Prostate gland (tissue), 2 donors: ENCODE measurements at places on chromosomes 6 and 20. TPM values are rescaled to one million over a fixed set of nuclear protein-coding genes. Genes with fewer than 3 reads are reported as not detected.

The DUSP15 gene
- total RNA-seq, result 57.9 TPM

The NMBR gene
- not detected for total RNA-seq

The ANKEF1 gene
- 7.1 TPM for total RNA-seq

The HSPA12B gene
- 9.4 TPM for total RNA-seq

The HAO1 gene
- not detected for total RNA-seq

The TMEM14A gene
- total RNA-seq, result 56.4 TPM

The GSTA3 gene
- not detected for total RNA-seq

The TTLL9 gene
- not detected for total RNA-seq

The LY6G6C gene
- total RNA-seq, result not detected

The SEMG1 gene
- total RNA-seq, result 0.14 TPM

The MRPS18B gene
- total RNA-seq, result 63.6 TPM

The GPLD1 gene
- 13.0 TPM for total RNA-seq

GRCh38 chr6:150238336-150238741 lies 95.5 kb downstream of the PPP1R14C start:
- H3K36me3 ChIP-seq, result no peaks in the 10 kb centered on the region
- no peak for DNase-seq
- H3K27ac ChIP-seq, result no peak overlapping the region
- no peaks in the 10 kb centered on the region for H3K27me3 ChIP-seq

DNA sequence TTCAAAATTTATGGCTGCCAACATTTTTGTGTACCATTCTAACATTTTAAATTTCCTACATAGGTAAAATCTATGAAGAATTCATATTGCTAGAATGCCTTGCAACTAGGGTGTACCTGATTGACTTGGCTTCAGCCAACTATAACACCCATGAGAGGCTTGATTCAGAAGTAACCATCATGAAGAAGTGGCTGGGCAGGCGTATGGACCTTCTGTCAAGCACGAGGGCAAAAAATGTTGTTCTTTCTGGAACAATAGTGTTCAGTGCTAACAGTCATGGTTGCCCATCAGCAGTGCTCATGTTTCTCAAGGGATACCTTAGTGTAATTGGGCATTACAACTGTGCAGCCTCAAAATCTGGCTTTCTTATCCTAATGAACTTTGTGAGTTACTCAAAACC lies 42.9 kb downstream of the ID4 start:
- DNase-seq, result no peak
- no peak overlapping the region for H3K4me3 ChIP-seq
- H3K27ac ChIP-seq, result no peak overlapping the region
- no peaks in the 10 kb centered on the region for H3K4me1 ChIP-seq

DNA sequence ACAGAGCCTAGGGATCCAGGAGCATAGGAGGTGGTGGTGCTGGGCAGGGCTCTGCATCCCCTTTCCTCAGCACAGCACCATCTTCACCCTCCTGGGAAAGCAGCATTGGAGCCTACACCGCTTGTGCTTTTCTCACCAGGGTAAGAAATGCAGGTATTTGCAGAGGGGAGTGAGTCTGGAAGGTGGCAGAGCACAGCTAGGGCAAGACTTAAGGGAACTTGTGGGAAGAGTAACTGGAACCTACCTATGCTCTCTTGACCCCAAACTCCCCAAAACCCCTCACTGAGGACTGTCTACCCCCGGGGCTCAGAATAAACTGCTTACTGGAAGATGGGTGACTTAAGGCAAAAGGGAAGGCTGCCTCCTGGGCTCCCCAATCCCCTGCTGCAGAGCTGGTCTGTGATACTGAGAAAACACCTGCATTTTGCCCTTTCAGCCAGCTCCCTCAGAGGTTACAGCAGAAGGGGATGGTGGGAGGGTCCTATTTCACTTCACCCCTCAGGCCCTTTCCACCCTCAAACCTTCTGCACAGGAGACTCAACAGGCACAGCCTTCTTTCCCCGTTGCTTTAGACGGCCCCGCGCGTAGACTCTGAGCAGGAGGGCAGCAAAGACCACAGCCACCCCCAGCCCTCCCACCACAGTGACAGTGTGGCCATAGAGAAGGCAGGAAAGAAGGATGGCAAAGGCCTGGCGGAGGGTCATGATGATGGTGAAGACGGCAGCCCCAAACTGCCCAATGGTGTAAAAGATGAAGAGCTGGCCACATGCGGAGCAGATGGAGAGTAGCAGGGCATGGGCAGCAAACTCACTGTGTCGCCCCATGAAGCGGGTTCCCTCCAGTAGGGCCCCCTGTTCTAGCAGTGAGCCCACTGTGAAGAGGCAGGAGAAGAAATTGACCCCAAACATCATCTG lies 2.9 kb downstream of the SLC35B2 start:
- peaks cover 7% of the 10 kb centered on the region for H3K4me1 ChIP-seq
- no peak overlapping the region for H3K4me3 ChIP-seq
- H3K36me3 ChIP-seq, result peaks cover 34% of the 10 kb centered on the region
- H3K27ac ChIP-seq, result no peak overlapping the region

DNA sequence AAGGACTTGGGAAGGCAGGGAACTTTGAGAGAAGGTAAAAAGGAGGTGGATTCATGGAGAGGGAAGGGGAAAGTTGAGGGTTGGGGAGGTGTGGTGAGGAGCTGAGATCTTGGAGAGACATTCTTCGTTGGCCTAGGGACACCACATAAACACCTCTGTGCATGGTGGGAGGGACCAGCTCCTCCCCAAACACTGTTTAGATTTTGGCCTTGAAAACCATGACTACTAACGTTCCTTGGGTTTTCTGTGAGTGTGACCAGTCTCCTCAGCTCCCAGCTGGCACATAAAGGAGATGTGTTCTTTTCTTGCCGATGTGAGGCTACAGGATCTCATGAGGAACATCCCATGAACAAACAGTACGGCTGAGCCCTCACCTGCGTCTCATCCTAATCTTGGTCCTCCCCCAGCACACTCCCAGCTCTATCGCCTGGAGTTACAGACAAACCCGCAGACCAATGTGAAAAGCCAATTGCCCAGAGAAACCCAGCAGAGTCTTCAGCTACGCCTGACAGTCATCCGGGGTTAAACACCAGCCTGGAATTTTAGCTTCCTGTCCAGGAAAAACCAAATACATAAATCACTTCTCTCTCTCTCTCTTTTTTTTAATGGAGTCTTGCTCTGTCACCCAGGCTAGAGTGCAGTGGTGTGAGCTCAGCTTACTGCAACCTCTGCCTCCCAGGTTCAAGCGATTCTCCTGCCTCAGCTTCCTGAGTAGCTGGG lies 22.0 kb upstream of the DDR1 start:
- H3K4me1 ChIP-seq, result no peaks in the 10 kb centered on the region
- DNase-seq, result no peak
- no peak overlapping the region for H3K27ac ChIP-seq
- H3K27me3 ChIP-seq, result no peaks in the 10 kb centered on the region
- no peak overlapping the region for H3K4me3 ChIP-seq
- H3K36me3 ChIP-seq, result no peaks in the 10 kb centered on the region

DNA sequence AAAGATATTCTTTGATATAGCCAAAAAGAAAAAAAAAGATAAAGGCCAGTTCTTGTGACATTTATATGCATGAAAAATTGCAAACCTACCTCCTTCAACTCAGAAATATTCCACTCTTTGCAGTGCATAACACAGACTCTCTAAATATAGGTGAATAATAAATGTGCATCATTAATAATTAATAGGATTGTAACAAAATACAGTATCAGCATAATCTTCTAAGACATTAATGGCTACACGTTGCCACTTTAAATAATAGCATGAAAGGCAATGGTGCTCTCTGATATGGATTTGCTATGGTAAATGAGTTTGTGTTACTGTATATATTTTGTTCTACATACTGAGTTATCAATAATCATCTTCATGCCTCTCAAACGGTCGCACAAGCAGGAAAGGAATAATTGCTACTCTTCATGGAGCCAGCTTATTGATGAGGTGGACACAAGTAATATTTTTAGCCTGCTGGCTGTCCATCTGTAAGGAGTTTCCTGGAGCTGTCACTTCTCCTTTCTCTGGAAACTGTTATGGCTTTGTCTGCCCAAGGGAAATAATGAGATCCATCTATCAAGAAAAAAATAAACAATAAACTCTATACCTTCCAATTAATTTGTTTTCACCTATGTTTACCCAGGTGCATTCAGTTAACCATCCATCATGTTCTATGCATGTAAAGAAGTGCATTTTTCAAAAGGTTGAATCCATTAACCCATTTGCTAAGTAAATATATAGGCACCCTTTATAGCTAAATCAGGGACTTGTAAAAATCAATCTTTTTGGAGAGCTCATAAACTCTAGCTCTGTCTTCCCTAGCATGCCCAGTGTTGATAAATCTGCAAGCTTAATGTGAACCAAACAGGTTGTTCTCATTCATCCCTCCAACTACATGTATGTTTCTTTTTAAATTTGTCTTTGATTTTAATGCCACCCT lies 253.0 kb downstream of the NKAIN2 start:
- no peak for DNase-seq
- no peaks in the 10 kb centered on the region for H3K36me3 ChIP-seq
- H3K27ac ChIP-seq, result no peak overlapping the region
- H3K4me1 ChIP-seq, result no peaks in the 10 kb centered on the region
- no peak overlapping the region for H3K4me3 ChIP-seq

DNA sequence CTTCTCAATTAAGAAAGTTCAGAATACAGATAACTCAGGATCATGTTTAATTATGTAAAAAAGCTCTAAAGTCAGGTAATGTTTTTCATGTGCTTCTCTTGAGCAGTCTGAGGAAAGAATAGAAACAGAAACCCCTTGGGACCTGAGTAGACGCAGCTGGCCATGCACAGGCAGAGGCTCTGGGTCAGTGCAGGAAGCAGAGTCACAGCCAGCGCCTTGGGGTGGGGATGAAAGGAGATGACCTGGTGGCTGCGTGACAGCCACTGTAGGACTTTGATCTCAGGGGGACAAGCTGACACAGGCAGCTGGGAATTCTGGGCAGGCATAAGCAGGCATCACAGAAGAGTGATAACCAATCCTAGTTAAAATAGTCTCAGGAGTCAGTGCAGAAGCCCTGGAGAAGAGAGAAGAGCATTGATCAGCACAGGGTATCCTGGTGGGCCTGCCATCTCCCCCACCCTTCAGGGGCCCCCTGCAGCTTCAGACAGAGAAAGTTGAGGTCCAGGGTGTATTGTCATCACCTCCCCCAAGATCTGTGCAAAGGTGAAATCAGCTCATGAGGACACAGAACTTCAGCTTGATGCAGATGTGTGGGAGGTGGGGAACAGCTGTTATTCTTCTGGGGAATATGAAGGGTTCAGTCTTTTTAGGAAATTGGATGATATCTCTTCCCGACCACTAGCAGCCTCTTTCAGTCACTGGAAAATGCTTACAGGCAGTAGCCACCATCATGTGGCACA lies 6.4 kb downstream of the HLA-DQB1 start:
- no peak for DNase-seq
- no peak overlapping the region for H3K4me3 ChIP-seq
- H3K4me1 ChIP-seq, result no peaks in the 10 kb centered on the region
- H3K27ac ChIP-seq, result no peak overlapping the region

DNA sequence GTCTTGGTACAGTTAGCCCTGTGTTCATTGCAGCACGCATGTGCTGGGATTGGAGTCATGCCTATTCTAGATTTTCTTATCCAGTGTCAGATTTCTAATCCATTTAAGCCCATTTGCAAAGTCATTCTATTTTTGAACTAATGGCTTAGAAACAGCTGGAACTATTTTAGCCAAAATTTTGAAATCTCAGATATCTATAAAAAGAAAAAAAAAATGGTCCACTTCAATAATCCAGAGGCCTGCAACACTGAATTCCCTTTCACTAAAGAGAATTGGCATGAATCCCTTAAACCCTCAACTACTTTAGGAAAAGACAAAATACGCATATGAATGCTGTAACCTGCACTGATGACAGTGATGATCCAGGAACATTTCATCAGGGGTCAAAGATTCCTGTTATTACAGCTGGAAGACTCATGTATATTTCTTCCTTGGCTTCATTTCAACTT lies 1.5 kb downstream of the COL21A1 start:
- no peak for DNase-seq
- no peak overlapping the region for H3K27ac ChIP-seq
- H3K27me3 ChIP-seq, result no peaks in the 10 kb centered on the region

- H3K4me3 ChIP-seq, result no peak overlapping the region
- no peak overlapping the region for H3K27ac ChIP-seq
- no peaks in the 10 kb centered on the region for H3K4me1 ChIP-seq
- no peaks in the 10 kb centered on the region for H3K27me3 ChIP-seq
- no peaks in the 10 kb centered on the region for H3K36me3 ChIP-seq
Observed at GRCh38 chr6:156925718-156926607, 148.8 kb downstream of the ARID1B start.

DNA sequence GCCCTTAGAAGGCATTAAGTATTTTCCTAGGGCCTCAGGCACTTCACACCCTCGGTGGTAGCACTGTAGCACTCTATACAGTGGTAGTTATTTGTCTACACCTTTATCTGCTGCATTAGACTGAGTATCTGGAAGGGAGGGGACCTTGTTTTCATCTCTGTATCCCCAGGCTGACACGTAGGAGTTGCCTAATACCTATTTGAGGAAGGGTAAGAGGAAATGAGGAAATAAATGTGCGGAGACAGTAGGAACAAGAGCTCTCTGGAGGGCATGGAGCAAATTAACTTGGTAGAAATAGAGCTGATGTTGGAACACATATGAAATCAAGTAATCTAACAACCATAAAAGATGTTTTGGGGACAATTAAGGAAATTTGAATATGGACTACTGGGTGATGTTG lies 3.9 kb downstream of the CNPY3 start:
- H3K4me3 ChIP-seq, result no peak overlapping the region
- no peak for DNase-seq
- H3K36me3 ChIP-seq, result peaks cover 20% of the 10 kb centered on the region
- H3K4me1 ChIP-seq, result peaks cover 6% of the 10 kb centered on the region
- H3K27me3 ChIP-seq, result no peaks in the 10 kb centered on the region

DNA sequence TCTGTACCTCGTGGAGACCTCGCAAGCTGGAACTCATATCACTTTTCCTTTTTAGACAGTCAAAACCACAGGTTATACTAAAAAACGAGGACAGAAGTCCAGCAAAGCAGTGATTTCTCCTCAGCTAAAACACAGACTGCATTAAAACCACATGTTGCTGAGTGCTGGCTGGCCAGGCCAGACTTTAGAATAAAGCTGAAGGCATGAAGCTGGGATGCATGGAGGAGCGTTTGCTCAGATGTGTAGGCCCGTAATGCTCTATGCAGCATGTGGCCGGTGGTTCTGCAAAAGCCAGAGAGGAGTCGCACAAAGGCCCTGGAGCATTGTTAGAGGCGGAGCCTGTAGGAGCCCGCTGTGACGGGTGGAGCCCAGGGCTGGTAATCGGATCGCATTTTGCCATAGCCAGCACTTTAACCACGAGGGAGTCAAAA lies 83.6 kb downstream of the SMOC2 start:
- H3K27me3 ChIP-seq, result no peaks in the 10 kb centered on the region
- H3K36me3 ChIP-seq, result no peaks in the 10 kb centered on the region
- no peak overlapping the region for H3K4me3 ChIP-seq
- H3K27ac ChIP-seq, result no peak overlapping the region

GRCh38 chr6:66369407-66369806 lies 662.4 kb upstream of the EYS start:
- H3K4me3 ChIP-seq, result no peak overlapping the region
- H3K36me3 ChIP-seq, result no peaks in the 10 kb centered on the region
- H3K4me1 ChIP-seq, result no peaks in the 10 kb centered on the region
- DNase-seq, result no peak
- no peak overlapping the region for H3K27ac ChIP-seq
